NCI-H2107 (cell line): ENCODE measurements at places on chromosomes 5 and 9.

DNA sequence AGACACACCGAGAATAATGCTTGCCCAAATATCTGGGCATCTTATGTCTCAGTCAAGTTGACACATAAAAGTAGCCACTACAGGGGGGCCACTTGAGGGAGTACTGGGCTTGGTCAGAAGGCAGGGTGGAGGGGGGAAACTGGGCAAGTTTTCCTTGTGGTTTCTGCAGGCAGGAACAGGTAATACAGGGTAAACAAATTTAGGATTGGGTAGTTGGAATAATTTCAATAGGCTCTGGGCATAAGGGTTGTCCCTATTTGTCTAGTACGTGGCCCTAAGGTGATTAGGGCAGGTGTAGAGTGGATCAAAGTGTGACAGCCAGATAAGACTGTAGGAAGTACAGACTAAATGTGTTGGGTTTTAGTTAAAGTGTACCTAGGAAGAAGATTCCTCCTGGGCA, 353.1 kb downstream of the TLE4 start:
- DNase-seq = no peak

GRCh38 chr9:137111788-137112563, 2.6 kb downstream of the DPP7 start:
- no peak for DNase-seq

DNA sequence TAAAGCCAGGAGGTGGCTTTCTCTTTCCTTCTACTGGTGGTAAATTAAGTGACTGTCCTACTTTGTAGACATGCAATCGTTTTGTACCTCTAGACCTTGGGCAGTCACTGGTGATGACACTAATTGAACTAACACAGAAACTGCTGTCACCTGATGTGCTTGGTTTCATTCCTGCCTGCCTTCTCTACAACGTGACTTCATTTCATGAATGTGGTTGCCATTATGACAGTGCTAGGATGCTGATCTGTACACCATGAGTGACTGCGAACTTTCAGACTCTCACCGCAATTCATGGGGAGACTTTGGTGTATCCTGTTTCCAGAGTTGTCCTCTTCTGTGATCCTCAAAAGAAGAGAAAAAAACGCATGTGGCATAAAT, 47.5 kb downstream of the UBE2QL1 start:
- DNase-seq = no peak

GRCh38 chr5:149550594-149551226, 529 bp downstream of the CSNK1A1 start:
- DNase-seq = no peak

- no peak for DNase-seq
These were observed at the start of gene C1QTNF2 for GRCh38 chr5:160369990-160370712. Gene C1QTNF2 (minus strand): TSS chr5:160370626. CDS start chr5:160355011, 15,615 bp downstream.

DNA sequence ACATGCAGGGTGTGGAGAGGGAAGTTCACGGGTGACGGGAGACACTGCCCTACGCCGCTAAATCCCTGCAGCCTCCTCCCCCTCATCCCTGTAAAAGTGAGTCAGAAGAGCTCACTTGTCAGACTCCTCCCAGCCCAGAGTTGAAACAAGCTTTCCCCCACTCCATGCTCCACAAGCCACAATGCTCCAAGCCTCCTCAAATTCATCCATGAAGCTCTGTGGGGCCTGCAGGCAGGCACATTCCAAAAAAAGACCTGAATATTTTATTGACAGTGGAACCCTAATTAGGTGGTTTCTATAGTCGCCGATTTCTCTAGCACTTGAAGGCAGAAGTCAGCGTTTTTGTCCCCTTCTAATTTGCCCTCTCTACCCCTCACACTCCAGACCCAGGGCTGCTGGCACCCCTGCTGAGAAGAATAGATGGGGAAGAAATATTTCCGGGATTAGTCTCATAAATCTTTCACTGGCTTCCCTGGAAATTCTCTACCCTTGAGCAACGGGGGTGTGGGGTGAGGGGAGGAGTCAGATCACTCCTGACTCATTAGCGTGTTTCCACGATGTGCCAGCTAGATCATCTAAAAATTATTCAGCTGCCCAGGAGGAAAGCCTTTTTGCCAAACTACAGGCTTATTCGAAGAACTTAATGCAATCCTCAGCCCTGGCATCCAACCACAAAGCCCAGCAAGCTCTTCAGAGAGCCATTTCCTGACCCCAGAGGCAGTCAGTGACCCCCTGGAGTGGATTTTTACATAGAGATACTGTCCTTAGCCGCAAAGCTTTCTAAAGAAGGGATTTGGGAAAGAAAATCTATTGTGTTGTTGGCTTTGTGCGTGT, 97.1 kb downstream of the ENC1 start:
- no peak for DNase-seq

GRCh38 chr9:126398403-126399058, 71.9 kb downstream of the MVB12B start:
- peak; percentile 62 for DNase-seq

DNA sequence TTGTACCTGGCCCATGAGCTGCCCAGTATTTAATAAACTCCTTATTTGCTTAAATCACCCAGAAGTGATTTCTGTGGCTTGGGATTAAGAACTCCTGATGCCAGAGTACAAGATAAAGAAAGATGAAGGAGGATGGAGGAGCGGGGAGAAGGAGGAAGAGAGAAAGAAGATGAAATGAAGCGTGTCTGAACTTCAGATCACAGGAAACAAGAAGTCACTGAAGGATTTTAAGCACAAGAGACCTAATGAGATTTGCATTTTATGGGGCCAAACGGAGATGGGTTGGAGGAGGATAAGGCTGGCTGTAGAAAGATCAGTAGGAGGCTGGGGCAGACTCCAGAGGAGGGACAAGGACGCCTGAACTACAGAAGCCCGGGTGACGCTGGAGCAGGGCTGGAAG, 3.1 kb downstream of the EIF4E1B start:
- no peak for DNase-seq

DNA sequence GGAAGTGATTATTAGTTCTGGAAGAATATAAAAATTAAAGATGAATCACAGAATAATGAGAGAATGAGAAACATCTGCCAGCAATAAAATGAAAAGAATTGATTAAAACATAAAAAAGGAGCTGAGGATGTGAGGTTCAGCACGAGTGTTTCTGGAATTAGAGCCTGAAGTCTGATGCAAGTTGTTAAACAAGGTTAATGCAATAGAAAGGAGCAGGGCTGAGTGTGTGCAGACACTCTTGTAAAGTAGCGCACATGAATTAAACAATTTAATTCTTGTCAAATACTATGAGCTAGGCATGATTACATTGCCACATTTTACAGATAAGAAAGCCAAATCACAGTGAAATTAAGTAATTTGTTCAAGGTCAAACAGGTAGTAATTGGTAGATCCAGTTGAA, 384.2 kb downstream of the TAF11L14 start:
- no peak for DNase-seq

DNA sequence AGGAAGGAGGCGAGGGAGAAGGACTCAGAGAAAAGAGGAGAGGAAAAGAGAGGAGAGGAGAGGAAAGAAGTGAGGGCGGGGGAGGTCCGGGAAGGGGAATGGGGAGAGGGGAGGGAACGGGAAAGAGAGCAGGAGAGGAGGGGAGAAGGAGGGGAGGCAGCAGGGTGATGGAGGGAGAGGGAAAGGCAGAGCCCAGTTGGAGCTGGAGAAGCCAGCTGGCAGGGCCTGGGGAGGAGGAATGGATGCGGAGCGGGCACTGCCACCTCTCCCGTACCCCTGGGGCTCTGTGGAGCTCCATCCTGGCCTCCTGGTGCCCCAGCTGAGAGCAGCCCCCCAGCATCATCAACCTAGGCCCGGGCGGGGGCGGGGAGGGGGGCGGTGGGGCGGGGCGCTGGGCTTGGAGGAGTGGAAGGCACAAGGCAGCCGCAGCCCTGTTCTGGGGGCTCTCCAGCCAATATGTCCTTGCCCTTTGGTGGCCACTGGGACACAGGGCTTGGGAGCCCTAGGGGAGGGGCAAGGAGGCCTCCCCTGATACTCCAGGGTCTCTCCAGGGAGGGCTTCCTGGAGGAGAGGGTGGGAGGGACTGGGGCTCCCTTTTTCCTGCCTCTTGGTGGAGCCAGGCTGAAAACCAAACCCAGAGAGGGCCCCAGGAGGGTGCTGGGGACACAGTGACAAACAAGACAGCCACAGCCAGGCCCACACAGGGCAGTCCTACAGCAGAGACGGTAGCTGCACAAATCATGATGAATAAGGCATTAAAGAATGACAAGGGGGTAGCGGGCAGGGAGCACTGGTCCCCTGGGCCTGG, 123.7 kb downstream of the C9orf50 start:
- DNase-seq = no peak

DNA sequence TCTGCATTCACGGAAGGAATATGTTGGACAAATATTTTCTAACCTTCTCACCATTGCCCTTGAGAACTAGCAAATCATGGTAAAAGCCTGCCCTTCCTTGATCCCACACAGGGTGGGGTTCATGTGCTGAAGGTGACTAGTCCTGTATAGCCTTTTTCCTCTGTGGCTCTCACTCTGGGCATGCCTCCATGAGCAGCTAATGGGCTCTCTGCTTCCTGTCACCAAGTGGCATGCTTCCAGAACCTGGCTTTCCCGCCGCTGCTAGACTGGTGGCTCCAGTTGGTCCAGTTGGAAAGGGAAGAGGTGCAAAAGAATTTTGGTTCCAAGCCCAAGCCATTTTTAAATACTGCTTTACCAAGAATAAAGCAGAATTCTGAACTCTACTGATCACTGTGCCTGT, 35.5 kb downstream of the FBXO10 start:
- no peak for DNase-seq

GRCh38 chr9:4346131-4346530, 46.3 kb upstream of the GLIS3 start:
- no peak for DNase-seq

GRCh38 chr5:134553821-134554267, 28.4 kb downstream of the JADE2 start:
- no peak for DNase-seq

DNA sequence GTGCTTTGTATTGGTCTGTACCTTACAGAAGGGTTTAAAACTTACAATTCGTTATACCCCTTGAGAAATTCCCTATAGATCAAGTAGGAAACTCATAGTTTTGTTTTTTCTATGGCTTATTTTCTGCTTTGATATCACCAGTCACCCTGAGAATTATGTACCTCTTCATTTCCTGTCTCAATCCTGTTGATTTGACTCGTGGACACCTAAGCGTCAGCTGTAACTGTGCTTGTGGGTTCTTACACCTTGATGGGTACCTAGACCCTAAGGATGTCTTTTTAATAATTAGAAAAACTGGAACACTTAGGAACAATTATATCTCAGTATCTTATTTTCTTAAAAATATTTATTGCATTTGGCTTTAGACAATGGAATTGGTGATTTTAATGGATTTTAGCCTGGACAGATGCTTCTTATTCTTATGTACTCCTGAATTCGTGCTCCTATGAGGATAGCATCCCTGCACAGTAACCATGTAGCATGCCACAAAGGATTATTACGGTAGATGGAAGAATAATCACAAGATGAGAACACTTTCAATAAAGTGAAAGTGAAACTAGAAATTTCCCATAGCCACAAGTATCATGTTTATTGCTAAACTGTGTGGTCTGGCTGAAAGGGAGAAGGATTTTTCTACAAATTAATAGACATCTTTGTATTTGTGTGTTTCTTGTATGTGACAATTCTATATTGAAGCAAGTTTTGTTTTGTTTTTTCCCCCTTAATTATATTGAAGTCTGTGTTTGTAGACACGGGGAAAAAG, 1920.3 kb upstream of the WWC1 start:
- no peak for DNase-seq

DNA sequence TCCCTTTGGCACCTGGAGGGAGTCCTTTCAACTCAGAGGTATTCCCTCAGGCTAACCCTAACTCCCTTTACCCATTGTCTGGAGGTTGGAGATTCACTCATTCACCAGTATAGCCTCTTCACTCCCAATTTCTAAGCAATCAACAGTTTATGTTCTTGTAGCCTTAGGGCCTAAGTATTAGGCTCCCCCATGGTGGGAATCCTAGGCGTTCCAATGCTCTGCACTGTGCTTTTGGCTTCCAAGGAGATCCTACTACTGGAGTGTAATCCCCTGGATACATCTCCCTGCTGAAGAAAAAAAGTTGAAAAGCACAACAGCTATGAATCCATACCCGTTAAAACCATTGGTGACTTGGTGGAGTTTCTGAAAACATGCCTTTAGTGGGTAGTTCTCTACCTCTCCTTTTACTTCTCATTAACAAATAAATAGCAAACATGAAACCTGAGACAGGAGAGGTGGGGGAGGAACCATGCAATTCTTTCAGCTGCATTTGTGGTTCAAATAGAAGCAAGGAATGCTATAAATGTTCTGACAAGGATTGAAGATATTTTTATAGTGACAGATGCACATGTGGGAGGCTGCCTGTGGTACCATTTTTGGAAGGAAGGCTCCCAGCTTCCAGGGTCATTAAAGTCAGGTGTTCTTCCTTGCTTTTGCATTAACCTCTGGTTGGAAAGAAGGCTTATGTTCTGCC, 397.1 kb downstream of the DMAC1 start:
- no peak for DNase-seq

- no peak for DNase-seq
These were observed 201.7 kb upstream of the OTULINL start for GRCh38 chr5:14379739-14380497.

GRCh38 chr5:154053468-154053867, 14.7 kb downstream of the MFAP3 start:
- DNase-seq = no peak

DNA sequence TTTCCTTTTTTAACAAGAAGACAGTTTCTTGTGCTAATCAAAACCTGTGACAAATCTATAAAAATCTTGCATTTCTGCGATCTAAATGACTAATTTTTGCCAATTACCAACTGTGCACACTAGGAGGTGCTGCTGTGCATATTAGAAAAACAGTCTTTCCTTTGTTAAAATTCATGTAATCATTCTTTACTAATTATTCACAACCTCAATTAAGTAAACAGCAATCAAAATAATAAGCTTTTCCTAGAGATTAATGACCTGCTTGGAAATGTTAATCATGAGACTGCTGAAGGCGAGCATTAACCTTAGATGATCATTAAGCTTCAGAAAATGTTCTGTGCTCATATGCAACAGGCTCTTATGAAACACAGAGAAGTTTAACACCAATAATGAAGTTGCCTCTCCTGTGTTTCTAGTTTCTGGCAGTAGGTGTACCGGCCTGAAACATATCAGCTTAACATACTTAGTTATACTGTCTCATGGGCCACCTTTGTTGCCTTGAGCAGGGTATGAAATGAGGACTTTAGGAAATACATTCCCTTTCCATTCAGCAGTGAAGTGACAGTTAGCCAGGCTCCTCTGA, 17.7 kb downstream of the RFESD start:
- no peak for DNase-seq

GRCh38 chr5:55934720-55935119, 60.0 kb downstream of the IL6ST start:
- no peak for DNase-seq

DNA sequence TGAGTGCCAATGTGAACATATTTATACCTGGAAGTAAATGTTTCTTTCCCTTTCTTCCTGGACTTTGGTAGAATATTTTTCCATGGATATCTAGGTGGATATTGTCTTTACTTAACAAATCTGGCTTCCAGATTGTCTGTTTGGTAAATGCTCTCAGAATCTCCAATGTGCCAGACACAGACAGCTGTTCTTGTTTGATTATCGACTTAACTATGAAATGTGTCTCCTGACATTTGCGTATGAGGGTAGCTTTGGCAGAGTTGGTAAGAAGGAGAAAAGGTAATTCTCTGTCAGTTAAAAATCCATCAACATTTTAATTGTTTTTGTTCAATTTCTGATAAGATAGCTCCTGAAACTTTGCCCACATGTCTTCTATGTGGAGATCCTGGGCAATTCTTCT, 196.4 kb upstream of the NUDT12 start:
- DNase-seq = no peak
